Sigmoid colon (tissue), 7 donors: ENCODE measurements at places on chromosomes 2 and 18. TPM values are rescaled to one million over a fixed set of nuclear protein-coding genes. Genes with fewer than 3 reads are reported as not detected.

NOP58 gene
- 41.3 TPM for total RNA-seq

GBX2 gene
- total RNA-seq: not detected

COLEC12 gene
- 20.5 TPM for total RNA-seq

IFIH1 gene
- 14.6 TPM for total RNA-seq

DNA sequence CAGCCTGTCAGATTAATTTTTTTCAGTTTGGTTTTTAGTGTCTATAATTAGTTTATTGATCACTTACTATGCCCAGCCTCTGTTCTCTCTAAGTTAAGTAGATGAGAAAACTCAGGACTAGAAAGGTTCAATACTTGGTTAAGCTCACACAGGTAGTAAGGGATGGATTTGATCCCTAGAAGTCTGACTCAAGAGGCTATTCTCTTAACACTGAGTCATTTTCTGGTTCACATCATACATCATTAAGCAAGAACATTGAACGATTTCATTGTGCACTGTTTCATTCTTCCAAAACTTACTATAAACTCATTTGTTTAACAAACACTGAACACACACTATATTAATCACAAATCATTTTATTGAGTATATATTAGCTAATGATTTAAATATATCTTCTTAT, 54.1 kb upstream of the SLC38A11 start:
- no peak for DNase-seq

DNA sequence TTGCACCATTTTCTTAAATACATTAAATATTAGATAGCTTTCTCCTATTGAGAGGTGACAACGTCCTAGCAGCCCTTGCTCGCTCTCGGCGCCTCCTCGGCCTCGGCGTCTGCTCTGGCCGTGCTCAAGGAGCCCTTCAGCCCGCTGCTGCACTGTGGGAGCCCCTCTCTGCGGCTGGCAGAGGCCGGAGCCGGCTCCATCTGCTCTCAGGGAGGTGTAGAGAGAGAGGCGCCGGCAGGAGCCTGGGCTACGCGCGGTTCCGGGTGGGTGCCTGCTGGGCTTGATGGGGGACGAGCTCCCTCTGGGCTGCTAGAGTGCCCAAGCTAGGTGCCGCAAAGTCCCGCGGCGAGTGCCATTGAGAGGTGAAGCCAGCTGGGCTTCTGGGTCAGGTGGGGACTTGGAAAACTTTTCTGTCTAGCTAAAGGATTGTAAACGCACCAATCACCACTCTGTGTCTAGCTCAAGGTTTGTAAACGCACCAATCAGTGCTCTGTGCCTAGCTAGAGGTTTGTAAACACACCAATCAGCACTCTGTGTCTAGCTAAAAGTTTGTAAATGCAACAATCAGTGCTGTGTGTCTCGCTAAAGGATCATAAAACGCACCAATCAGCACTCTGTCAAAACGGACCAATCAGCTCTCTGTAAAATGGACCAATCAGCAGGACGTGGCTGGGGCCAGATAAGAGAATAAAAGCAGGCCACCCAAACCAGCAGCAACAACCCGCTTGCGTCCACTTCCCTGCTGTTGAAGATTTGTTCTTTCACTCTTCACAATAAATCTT, 3.1 kb downstream of the RPRD1A start:
- DNase-seq: no peak

DNA sequence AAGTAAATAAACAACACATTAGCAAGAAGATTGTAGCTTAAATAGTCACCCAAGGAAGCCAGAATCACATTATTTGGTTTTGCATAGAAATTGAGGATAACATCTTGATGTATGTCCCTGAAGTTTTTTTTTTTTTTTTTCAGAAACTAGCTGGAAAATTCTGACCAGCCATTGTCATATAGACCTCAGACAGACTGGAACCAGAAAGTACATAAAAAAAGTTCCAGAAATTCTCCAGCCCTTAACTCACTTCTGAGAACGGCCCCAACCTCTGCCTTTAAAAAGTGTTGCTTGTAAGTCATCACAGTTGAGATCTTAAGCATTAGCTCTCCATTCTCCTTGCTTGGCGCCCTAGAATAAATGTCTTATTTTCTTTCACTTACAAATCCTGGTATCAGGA, 350.5 kb downstream of the CCDC85A start:
- DNase-seq: no peak

DNA sequence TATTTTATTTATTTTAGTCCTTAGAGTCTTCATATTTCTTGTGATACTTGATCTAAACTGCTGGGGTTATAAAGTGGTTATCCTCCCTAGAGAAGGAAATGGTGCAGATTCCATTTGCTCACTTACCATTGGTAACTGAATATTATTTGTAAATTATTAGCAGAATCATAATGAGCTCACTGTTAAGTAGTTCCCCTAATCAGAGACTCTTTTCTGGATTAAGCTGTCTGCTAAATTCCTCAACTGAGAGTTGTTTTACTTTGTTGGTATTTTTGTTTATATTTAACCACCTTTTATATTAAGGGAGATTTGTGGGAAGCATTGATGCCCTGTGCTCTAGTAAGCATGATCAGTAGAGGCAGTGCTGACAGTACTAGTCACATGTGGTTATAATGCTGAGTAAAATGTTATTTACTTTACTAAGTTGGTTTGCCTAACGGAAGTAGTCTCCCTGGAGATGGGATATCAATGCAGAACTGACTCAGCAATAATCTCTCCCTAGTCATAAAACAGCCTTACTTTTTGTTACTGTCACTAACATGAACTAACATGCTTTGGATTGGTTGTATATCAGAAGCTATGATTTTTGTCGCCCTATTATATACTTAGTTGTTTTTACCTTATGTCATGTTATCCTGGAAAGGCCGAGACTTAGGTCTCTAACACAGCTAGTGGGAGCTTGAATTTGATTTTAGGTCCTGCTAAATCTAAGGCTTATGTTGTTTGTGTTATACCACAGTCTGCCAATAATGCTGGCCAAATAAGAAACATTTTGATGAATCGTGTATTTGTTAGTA, 166.7 kb downstream of the MCFD2 start:
- DNase-seq: no peak

GRCh38 chr2:218404351-218405085, 4.8 kb downstream of the CTDSP1 start:
- DNase-seq: peak; percentile 71

DNA sequence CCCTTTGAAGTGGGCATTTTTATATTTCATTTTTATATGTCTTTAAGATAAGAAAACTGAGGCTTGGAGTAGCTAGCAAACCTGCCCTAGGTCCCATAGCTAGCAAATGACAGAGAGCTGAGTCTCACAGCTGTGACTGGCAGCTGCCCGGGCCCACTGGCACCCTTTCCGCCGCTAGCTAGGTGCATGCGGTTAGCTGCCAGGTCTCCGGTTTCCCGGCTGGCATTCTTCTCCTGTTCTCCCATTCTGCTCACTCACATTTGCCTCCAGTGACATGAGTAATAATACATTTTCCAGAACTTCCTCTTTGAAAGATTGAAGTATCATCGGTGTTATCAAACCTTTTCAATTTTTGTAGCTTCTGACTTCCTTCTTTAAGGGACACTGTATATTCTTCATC, 38.7 kb downstream of the MTCL1 start:
- DNase-seq: no peak

DNA sequence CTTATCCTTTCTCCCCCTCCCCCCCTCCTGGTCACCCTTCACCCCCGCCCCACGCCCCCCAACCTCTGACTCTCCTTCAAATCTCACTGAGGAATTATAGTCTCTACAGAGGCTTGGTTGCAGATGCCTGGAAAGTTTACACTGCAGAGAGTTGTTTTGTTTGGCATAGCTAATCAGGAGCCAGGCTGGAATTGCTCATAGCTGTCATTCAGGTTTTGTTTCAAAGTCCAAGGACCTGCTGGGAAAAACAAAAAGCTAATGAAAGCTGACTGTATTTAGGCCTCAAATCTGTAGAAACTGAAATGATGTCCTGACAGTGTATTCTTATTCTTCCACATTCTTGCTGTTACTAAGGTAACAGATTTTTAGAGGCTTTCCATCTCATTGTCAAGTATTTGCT, 22.6 kb downstream of the GREB1L start:
- no peak for DNase-seq

DNA sequence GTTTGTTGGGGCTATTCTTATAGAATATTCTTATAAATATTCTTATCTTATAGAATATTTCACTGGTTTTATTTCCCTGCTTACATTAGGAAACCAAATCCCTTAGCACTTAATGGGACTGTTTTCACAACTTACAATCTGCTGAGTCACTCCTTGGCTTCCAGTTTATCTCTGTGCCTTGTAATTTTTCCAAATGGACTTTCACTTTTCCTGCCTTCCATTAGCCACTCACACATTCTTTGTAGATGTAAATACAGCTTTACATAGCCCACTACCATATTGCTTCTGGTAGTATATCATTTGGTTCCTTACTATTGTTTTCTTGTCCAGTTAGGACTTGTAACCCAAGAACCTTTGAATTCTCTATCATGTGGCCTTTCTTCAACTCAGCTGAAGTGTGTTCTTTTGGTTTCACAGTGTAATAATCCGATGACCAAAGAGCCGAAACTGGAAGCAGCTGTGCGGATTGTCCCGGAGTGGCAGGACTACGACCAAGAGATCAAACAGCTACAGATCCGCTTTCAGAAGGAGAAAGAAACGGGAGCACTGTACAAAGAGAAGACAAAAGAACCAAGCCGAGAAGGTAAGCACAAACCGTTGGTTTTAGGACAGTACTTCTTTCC, 96.1 kb downstream of the UGGT1 start:
- DNase-seq: no peak

DNA sequence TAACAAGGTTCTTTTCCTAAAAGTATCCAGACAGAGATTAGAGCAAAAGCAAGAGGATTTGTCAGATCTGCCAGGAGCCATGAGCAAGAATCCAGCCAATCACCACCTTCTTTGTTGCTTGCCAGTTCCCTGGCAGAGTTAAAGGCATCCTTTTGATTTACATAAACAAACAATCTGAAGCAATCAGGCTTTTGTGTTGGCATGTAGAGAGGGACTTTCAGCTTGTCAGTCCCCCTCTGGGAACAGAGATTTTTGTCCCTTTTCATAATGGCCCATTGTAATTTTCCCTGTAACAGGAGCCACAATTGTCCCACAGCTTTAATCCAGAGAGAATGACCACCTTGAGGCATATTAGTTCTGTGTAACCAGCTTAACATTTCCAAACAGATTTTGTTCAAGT, at the start of gene ERMN:
TSS of gene ERMN (minus strand) at position 39 of the 400 bp plus-strand sequence. CDS start 182 bp downstream, outside the sequence.
- no peak for DNase-seq

GRCh38 chr2:227939271-227940027, 68.0 kb downstream of the DAW1 start:
- no peak for DNase-seq

DNA sequence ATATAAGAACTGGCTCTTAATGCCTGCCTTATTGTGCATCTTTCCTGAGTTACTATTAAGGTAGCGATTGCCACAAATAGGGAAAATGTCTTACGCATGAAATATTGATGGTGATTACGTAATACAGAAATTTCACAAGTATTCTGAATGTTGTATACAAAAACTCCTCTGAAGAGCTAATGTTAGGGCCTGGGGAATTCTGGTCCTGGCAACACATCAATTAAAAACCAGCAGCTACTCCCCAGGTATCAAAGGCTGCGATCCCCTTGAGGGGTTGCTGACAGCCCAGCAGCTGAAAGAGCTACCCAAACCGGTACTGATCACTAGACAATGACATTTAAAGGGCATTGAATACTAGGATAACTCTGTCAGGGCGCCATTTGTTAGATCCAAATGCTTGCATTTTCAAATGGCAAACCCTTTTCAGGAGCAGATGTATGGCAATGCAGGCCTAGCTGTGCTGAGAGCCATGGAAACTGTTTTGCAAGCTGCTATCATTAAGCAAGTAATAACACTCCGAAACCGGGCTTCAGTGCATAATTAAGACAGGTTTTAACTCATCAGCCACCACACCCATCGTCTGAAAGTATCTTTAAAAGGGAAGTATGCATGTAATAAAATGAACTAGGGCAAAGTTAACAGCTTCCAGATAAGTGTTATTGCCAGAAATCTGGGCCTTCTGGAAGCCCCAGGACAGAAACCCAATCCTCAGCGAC, 78.4 kb downstream of the CLHC1 start:
- no peak for DNase-seq

- no peak for DNase-seq
Measured at GRCh38 chr2:121220995-121221394, 64.0 kb downstream of the TFCP2L1 start.

- DNase-seq: no peak
Measured at GRCh38 chr2:155852156-155852555, 480.4 kb downstream of the NR4A2 start.
